ENCODE measurements at places on chromosomes 2 and 18.

DNA sequence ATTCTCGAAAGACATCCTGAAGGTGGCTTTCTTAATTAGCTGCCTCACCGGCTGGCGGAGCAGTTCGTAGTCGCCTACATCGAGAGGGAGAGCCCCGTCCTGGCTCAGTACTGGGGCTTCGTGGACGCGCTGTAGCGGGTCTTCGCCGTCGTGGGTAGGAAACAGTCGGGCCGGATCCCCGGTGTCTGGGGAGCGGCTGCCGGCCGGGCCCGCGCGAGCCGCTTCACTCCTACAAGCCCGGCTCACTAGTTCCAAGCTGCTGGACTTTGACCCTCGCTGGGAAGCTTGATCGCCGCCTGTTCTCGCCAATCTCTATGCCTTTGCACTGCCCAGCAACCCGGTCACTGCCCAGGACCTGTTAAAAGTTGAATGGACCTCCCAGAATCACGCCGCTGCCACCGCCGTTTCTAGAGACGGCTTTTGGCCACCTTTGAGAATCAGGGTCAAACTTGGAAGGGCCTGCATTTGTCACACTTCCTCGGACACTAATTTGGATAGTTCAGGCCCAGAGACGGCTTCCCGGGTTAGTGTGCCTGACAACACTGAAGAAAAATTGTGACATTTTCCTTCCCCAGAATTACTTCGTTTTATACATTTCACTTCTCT lies 41.4 kb upstream of the AKAIN1 start:
- DNase-seq = peak; percentile 25

GRCh38 chr2:176405477-176405876 lies 136.2 kb downstream of the MTX2 start:
- DNase-seq = no peak

- DNase-seq = no peak
Observed at GRCh38 chr2:232308986-232309385, 69.6 kb upstream of the ALPP start.

DNA sequence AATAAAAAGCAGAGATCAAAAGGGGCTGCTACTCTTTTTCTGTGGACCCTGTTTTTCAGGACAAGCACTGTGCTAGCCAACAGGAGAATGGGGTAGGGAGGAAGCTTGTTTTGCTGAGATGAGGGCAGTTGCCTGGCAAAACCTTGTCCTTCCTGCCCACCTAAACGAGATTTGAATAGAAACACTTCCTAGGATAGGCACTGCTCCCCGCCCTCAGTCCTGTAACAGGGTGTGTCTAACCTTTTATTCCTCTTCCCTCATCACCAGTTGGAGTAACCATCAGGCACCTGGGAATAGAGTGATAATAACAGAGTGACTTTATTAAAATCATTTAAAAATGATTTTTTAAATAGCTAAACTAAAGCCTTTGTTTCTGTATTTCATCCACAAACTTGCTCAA lies 368.8 kb downstream of the LNPK start:
- no peak for DNase-seq

DNA sequence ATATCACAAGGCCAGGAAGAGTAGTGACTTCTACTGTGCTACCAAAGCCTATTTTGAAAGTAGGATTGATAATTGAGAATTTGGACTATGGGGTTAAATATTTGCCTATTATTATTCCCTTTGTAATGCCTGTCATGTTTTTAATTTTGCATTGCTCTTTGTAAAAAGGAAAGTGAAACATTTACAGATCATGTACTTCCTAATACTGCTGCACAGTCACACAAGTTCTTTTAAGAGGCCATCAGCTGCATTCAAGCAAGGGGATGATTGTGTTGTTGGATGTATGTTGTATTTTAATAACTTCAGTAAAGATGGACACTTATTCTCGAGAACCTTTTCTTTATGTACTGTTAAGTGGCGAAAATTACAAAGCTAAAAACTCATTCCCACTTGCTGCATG lies 70.1 kb downstream of the PLEKHA3 start:
- no peak for DNase-seq

GRCh38 chr2:61318553-61318952 lies 152.3 kb downstream of the USP34 start:
- no peak for DNase-seq

GRCh38 chr2:54482715-54483114 lies 26.6 kb downstream of the SPTBN1 start:
- DNase-seq = no peak

DNA sequence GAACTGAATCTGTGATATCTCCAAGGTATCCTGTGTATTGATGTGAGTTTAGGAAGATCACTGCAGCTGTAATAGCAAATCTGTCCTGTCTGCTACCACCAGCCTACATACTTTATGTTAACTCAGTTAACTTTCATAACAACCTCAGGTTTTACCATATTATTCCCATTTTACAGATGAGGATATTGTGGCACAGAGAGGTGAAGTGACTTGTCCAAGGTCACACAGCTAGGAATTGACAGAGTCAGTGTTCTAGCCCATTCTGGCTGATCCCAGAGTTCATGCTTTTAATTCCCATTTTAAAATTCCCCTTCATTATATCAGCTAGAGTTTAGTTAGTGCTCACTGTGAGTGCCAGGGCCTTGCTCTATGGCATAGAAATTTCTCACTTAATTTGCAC lies 49.4 kb downstream of the PLEK start:
- DNase-seq = no peak

GRCh38 chr2:24623535-24623934 lies 132.5 kb downstream of the NCOA1 start:
- DNase-seq = no peak

- no peak for DNase-seq
Observed at GRCh38 chr2:44430342-44430741, 68.6 kb downstream of the CAMKMT start.

- no peak for DNase-seq
Observed at GRCh38 chr18:22753130-22753831, 179.8 kb upstream of the RBBP8 start.

All from stimulated activated CD4-positive, alpha-beta T cell treated with anti-CD3 and anti-CD28 coated beads, TNF-alpha, amount 100 ng/mL, for 4 hours (primary cell).